ENCODE measurements at places on chromosomes 12 and 14.
A peak's percentile ranks its signal among the peaks of the same experiment; 100 is the strongest.

DNA sequence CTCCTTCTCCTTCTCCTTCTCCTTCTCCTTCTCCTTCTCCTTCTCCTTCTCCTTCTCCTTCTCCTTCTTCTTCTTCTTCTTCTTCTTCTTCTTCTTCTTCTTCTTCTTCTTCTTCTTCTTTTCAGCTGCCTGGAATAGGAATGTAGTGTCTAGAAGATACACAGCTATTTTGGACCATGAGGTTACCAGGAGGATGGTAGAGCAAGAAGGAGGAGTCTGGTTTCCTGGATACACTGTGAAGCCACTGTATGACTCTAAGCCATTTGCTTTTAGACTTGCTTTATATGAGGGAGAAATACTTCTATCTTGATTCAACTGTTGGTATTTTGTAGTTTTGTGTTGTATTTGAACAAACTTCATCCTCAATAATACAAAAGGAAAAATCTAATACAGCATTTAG is 3.0 kb upstream of the MYBPC1 start:
- no peak for DNase-seq

GRCh38 chr12:113236539-113237399 is 15.5 kb downstream of the TPCN1 start:
- DNase-seq: no peak

GRCh38 chr12:110627500-110628195 is 13.7 kb downstream of the TCTN1 start:
- DNase-seq: no peak

DNA sequence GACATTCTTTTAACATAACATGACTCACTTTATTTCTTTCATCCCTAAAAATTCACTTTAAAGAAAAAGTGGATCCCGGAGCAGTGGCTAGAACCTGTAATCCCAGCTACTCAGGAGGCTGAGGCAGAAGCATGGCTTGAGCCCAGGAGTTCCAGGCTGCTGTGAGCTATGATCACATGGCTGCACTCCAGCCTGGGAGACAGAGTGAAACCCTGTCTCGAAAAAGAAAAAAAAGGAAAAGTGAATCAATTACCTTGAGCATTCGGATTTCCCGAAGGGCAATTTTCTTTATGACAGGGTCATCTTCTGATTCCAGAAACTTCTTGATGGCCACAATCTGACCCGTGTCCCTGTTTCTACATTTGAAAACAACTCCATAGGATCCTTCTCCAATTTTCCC is 1.2 kb downstream of the CDKL1 start:
- DNase-seq: no peak

- DNase-seq: no peak
Measured at GRCh38 chr12:29152981-29153630, 4.0 kb downstream of the FAR2 start.

- no peak for DNase-seq
Measured at GRCh38 chr14:34238610-34239009, 223.4 kb downstream of the SPTSSA start.

DNA sequence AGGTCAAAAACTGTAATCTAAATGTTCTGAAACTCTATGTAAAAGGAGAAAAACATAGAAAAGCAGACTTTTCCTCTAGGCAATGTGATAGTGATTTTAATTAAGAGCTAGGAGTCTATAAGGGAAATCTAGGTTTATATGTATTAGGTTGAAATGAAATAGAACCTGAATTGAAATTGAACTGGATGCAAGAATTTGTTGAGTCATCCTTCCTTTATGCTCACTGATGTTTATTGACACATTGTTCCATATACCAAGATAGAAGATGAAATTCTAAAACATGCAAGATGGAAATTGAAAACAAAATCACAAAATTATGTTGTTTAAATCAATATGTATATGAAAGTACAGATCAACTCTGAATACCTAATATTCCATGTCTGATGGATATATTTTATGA is 170.4 kb upstream of the FLRT2 start:
- no peak for DNase-seq

DNA sequence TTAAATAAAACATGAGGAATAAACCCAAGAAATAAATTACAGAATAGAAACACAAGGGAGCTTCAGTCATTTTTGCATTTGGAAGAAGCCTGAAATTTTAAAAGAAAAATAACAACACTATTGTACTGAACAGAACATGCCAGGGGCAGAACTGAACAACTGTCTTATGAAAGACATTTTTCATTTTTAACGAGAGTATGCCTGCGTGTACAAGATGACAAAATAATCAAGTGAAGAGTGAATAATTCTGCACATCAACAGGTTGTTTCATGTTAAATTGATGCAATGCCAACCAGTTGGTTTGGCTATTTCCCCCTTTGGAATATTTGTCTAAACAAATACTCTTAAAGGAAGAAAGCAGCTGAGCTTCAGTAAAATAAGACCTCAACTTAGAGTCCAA is 103.3 kb upstream of the BTG1 start:
- no peak for DNase-seq

GRCh38 chr14:99063620-99064225 is 208.3 kb downstream of the BCL11B start:
- no peak for DNase-seq

DNA sequence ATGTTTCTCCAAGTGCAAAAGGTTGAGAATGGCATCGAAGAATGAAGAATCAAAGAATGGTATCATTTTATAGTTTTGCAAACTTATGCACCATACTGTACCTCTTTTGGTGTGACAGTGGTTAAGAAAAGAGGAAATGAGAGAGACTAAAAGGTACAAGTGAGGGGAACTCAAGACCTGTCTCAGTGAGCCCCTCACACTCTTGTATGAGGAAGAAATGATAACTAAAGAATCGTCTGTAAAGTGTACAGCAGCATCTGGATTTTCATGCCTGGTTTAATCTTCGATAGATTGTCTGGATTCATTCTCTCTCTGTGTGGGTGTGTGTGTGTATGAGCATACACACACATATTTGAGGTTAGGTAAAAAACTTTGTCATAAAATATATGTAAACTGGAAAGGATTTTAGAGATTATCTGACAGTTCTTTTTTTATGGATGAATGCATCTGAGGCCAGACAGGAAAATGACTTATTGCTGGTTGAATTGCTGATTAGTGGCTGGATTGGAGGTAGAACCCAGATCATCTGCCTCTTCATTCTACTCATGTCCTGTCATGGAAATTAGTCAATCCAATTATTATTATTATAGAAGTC is 16.0 kb upstream of the SLC38A2 start:
- no peak for DNase-seq

- no peak for DNase-seq
Measured at GRCh38 chr12:116293687-116294453, 16.4 kb upstream of the MED13L start.

DNA sequence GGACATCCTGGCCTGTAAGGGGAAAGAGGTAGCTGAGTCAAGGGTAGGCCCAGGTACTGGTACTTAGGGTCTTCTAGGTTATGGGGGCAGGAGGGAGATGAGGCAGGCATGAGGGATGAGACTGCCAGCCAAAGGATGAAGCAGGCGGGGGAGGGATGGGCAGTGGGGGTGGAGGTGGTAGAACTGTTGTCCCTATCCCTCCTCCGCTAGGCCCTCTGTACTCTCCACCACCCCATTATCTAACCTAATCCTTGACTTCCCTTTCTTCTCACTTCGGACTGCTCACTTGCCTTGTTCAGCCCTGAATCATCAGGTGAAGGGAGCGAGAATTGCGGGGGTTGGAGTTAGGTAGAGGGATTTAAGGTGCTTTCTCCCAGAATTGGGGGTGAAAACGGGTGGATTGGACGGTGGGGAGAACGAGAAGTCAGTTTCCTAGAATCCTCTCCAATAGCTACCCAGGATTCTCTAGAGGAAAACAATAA is 562 bp downstream of the PAN2 start:
- peak; percentile 18 for DNase-seq

- DNase-seq: peak; percentile 90
Measured at GRCh38 chr12:123142921-123143735, 7.8 kb downstream of the PITPNM2 start.

- no peak for DNase-seq
Measured at GRCh38 chr14:36271939-36272907, 48.2 kb downstream of the MBIP start.

- no peak for DNase-seq
Measured at GRCh38 chr12:92493816-92494215, 209.0 kb upstream of the PLEKHG7 start.

DNA sequence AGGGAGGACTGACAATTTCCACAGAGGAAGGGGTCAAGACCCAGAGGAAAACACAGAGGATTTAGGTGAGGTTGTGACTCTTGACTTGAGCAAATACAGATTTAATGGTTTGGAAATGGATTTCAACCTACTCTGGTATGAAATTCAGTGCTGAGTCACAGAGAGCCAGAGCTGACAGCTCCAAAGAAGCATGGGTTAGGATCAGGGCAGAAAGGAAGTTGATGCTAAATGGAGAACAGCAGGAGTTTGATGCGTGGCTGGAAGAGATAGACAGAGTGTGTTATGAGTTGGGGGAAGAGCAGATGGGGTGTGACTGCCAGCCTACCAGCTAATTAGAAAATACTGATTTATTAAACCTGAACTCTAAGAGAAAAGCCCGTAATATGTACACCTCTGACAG is 272.6 kb downstream of the FOXG1 start:
- DNase-seq: no peak

DNA sequence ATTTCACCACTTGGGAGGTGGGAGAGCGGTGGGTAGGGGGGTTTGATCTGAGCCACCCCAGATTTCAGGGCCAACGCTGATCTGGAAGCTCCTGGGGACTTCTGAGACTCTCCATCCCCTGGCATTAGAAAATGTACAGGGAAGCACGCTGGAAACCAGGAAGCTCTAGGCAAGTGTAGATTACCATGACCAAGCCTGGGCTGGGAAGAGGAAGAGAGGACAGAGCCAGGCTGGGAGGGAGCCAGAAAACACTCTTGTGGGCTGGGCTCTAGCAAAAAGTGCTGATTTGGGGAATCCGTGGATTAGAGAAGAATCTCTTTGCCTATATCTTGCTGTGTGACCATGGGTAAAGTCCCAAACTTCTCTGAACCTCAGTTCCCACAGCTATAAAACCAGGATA is 236.7 kb downstream of the BCL11B start:
- no peak for DNase-seq

- DNase-seq: no peak
Measured at GRCh38 chr12:116152268-116152667, 125.2 kb downstream of the MED13L start.

DNA sequence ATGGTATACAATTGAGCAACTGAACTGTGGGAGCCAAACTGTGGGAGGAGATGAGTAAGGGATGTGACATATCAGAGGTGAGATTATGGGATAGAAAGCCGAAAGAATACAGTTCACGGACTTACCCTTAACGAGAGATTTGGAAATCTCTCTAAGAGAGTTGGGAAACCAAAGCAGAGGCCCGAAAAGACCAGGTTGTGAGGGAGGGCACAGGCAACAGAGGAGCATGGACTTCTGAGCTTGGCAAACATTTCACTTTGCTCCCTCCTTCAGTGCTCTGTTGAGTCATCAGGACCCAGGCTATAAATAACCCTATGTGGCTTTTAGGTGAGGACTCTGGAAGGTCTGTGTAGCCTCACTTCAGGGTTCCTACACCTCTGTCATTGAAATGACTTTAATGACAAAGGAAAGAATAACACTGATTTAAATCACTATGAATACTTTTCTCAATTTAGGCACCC is 120.6 kb downstream of the TGFB3 start:
- DNase-seq: no peak

DNA sequence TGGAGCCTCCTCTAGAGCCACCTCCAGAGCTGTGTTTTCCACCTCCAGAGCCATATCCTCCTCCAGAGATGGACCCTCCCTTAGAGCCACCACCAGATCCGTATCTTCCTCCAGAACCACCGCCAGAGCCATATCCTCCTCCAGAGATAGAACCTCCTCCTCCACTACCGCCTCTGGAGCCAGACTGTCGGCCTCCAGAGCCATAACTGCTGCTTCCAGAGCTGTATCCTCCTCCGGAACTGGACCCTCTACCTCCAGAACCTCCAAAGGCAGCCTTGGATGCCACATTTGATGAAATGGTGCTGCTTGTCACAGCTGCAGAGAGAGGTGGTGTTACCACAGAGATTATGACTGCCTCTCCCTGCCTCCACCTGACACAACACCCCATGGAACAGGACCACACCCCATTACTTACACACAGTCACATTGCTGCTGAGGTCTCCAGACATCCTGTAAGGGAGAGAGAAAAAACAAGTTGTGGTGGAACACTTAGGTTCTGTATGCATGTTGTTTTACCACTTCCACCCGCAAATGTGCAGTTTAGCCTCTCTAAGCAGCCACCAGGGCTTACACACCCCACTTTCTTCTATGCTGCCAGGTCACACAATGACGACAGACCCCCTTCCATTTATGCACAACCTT is 6.8 kb downstream of the KRT2 start:
- DNase-seq: no peak

DNA sequence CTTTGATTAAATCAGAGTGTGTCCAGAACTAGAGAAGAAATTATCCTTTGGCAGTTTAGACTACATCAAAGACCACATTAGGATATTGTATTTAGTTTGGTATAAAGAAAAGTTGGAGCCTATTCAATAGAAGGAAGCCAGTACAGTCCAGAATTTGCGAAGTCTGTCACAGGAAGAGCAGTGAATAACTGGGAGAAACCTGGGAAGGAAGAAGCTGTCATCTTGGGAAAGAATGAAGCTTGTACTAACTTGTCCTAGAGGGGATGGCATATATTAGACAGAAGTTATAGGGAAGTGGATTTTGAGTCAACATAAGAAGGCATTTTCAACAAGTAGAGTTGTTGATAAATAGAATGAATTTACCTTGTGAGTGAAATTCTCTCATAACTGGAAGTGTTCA is 386.7 kb downstream of the LRIG3 start:
- no peak for DNase-seq

DNA sequence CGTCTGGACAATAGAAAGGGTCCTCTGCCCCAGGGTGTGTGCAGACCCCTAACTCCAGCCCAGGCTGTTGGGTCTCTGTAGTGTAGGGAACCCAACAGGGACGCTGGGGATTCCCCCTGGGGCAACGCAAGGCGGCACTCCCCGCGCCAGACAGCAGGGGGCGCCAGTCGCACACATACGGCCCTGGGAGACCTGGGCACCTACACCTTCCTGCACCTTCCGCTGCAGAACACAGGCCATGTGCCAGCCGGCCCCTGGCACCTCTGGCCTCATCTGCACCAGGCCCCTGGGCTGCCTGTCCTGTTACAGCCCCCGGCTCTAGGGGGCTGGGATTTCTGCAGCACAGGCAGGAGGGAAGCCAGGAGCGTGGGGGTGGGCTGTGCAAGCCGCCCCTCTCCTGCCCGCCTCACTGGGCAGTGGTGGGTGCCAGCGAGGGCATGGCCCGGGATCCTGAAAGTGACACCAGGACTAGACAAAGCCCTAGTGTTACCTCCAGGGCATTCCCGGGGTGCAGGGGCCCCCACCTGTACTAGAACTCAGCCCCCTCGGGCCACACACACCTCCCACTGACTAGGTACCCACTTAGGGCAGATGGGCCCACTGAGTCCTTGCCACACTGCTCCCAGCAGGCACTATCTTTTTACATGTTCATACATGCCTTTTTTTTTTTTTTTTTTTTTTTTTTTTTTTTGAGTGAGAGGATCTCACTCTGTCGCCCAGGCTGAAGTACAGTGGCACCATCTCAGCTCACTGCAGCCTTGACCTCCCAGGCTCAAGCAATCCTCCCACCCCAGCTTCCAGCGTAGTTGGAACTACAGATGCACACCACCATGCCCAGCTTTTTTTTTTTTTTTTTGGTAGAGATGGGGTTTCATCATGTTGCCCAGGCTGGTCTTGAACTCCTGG is 37.5 kb downstream of the CCNK start:
- peak; percentile 74 for DNase-seq

GRCh38 chr12:118098911-118099671 is 4.7 kb downstream of the VSIG10 start:
- DNase-seq: peak; percentile 81

- DNase-seq: no peak
Measured at GRCh38 chr14:21527318-21527679, 1.2 kb upstream of the SALL2 start.

- no peak for DNase-seq
Measured at GRCh38 chr12:46558677-46559076, 186.1 kb upstream of the SLC38A2 start.

Data from WERI-Rb-1 (cell line).